DND-41 (cell line): ENCODE measurements at places on chromosomes 2 and 18.

DNA sequence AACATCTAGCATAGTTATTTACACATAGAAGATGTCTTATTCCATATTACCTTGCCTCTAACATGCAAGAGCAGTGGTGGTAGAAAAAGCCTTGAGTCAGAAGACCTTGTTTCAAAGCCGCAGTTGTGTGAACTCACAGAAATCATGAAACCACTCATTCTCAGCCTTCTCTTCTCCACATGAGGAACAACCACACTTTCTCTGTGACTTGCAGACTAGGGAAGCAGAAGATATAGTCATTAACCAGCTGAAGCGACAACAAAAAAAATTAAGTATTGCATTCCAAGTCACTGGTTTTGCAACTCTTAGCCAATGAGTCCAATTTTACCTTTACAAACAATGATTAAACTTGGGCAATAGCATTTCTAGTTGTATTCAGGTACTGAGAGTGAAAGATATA lies 19.0 kb downstream of the TWSG1 start:
- no peak for DNase-seq

GRCh38 chr2:10063566-10063965 lies 16.6 kb downstream of the CYS1 start:
- no peak for DNase-seq

DNA sequence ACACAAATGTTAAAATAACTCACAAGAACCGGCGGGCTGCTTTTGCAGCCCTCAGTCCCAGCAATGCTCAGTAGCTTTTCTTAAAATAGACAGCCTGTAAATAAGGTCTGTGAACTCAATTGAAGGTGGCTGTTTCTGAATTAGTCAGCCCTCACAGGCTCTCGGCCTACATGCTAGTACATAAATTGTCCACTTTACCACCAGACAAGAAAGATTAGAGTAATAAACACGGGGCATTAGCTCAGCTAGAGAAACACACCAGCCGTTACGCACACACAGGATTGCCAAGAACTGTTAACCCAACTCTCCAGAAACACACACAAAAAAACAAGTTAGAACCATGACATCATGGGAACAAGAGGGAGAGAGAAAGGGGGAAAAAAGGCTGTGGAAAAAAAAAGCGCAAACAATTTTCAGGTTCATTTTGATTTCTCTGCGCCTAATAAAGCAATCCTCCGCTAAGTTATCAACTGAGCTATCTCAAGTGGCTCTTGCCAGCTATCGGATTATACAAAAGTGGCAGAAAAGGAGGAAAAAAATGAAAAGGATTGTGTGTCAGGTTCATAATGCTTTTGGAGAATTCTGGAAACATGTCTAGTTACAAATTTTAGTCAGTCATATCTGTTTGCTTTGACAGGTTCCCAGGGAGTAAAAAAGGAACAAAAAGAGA lies 89.1 kb downstream of the ZEB2 start:
- DNase-seq, result no peak

GRCh38 chr2:88191722-88192042 lies 21.5 kb downstream of the THNSL2 start:
- DNase-seq, result no peak

DNA sequence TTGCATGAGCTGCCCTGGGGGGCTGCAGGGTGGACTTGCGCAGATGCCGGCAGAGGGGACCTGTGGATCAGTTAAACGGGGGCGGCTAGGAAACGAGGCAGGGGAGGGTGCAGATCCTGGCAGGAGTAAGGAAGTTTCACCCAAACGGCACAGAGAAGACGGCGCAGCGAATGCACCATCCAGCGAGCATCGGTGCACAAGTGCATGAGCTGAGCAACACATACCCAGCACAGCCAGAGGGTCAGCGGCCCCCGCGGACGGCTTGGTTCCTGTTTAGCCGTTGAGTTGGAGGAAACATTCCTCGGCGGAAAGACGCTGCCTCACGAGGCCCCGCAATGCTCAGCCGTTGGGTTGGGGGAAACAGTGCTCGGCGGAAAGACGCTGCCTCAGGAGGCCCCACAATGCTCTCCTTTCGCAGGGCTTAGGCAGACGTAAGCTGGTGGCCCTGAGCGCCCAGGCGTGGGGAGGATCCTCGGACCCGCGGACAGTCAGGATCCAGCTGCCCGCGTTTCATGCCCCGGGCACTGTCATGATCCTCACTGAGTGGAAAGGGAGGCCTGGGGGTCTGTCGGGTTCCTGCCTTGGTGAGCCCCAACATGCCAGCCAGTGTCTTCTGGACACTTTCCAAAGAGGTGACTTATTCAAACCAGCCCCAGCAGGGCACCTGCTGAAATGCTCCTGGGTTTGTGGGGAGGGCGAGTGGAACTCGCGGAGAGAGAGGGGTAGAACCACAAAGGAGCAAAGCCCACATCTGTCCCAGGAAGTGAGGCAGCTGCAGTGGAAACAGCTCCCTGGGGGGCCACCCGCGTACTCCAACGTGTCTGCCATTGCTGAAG lies 86.3 kb downstream of the NDUFA10 start:
- DNase-seq, result peak; percentile 95

DNA sequence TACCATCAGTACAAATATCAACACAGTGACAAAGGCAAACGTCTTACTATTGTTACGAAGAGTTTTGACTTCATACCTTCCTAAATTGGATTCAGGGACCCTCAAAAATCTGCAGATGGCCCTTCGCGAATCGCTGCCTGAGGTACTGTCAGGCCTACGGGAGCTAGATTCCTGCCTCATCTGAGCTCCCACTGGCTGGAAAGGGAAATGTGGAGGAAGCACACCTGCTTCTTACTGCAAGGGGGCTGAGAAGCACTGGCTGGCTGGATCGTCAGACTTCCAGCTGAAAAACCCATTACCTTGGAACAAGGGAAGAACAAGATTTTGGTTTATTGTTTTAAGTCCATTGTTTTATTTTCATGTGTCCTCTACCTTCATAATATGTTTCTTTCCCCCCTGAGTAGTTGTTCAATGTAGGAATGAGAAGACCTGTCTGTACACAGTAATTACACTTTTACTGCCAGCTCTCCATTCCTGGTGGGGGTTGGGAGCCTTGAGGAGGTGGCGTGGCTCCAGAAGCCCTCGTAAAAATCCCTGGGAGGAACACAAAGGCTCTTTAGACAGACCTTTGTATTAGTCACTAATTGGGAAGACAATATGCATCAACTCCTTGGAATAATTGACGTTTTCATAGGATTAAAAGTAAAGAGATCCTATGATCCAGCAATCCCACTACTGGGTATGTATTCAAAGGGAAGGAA lies 124.1 kb upstream of the NOSTRIN start:
- no peak for DNase-seq

DNA sequence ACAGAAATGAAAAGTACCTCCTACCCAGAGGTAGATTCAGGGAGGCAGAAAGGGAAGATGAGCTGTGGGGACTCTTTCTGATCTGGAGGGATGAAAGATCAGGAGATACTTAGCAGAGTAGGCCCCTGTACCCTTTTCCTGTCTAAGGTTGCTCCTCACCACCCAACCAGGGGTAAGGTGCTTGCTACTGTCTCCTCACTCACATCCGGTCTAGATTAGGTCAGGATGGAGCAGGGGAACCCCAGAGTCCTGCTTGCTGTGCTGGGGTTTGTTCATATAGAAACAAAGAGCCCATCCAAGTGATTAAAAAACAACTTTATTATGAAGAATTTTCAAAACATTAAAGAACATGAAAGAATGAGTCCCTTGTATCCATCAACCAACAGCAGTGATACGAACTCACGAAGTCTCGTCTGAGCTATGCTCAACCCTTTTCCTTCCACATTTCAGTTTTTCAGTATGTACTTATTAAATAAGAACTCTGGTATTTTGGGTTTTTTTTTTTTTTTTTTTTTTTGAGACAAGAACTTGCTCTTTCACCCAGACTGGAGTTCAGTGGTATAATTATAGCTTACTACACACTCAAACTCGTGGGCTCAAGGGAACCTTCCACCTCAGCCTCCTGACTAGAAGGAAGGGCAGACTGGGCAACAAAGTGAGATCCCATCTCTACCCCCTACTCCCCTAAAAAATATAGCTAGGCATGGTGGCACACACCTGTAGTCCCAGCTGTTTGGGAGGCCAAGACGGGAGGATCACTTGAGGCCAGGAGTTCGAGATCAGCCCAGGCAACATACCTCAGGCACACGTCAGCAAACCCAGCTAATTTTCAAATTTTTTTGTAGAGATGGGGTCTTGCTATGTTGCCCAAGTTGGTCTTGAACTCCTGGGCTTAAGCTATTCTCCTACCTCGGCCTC lies 28.5 kb upstream of the MCFD2 start:
- DNase-seq, result peak; percentile 73

- DNase-seq, result no peak
Measured at GRCh38 chr2:196821195-196821594, 12.0 kb upstream of the C2orf66 start.

GRCh38 chr2:112706170-112706664 lies 14.6 kb upstream of the NT5DC4 start:
- peak; percentile 86 for DNase-seq

DNA sequence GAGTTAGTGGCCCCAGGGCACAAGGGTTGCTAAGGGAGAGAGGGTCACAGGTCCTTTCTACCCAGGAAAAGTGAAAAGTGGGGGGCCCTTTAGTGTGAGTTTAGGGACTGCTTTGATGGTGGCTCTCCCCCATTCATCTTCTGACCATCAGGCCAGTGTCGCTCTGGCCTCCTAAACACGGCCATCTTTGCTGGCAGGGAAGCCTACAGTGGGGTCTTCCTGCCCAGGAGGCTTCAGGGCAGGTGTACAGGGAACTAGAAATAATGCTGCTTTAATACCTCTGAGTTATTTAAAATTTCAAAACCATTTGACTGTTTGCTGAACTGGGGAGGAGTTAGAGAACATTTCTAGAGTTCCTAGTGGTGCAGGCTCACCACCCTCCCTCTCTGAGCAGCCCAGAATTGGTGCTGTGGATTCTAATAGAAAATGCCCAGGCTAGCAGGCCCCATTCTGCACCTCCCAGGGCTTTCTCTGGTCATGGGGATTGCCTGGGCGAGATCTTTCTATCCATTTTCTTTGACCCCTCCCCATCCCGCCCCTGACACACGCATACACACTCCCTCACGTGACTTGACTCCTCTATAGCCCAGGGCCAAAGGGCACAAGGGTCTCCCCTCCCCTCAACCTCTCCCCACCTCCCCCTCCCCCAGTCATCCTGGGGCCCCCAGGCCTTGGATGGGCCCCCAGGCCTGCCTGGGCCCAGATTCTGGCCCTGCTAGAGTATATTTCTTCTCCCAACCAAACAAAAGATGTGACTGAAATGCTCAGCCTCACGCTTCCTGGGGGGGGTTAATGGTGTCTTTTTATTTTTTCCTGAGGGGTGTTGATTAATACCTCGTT lies 3.1 kb downstream of the PKDCC start:
- no peak for DNase-seq

DNA sequence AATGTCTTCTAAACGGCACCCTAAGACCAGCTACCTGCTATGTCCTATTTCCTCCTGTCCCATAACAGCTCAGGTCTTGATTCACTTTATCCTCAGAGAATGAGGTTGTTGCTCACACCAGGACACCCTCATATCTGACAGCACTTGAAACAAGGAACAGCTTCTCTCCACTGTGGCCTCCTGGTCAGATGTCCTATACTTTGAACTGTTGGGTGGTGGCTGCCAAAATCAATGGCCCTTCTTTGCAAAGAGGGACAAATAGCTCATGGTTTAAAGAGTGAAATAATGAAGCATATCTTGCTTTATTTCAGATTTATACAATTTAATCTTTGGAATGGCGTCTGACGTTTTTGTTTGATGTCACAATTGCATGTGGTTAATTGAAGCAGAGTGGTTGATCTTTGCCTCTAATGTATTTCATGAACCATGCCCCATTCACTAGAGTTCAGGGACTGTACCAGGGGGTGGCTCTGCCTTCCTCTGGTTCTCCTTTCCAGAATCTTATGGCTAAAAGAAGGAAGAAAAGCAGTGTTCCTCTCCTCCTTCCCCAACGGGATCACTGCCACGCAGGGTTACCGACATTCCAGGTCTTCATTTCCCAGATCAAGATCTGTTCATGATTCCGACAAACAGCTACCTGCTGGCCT lies 24.1 kb upstream of the ZCCHC2 start:
- DNase-seq, result no peak

GRCh38 chr18:32552421-32553030 lies 81.8 kb upstream of the GAREM1 start:
- DNase-seq, result peak; percentile 59

GRCh38 chr18:48303883-48304282 lies 105.3 kb downstream of the ZBTB7C start:
- no peak for DNase-seq

DNA sequence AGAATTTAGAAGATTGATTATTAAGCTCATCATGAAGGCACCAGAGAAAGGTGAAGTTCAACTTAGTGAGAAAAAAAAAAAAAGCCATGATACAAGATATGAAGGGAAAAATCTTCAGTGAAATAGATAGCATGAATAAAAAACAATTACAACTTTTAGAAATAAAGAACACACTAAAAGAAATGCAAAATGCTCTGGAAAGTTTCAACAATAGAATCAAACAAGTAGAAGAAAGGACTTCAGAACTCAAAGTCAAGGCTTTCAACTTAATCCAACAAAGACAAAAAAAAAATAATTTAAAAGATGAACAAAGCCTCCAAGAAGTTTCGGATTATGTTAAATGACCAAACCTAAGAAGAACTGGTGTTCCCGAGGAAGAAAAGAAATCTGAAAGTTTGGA lies 105.5 kb downstream of the GRB14 start:
- DNase-seq, result no peak

- DNase-seq, result no peak
Measured at GRCh38 chr18:59387687-59388565, 28.9 kb upstream of the LMAN1 start.

GRCh38 chr2:59947209-59947608 lies 606.2 kb downstream of the BCL11A start:
- no peak for DNase-seq

GRCh38 chr2:223784221-223784772 lies 53.1 kb downstream of the AP1S3 start:
- no peak for DNase-seq

- DNase-seq, result no peak
Measured at GRCh38 chr18:61333271-61333745, at the start of gene CDH20. TSS of gene CDH20 (plus strand) at chr18:61333430.

GRCh38 chr18:2547477-2548087 lies 23.7 kb downstream of the METTL4 start:
- DNase-seq, result no peak
